Nucleus accumbens (tissue), 56 donors: ENCODE measurements at places on chromosomes 4 and X.

DNA sequence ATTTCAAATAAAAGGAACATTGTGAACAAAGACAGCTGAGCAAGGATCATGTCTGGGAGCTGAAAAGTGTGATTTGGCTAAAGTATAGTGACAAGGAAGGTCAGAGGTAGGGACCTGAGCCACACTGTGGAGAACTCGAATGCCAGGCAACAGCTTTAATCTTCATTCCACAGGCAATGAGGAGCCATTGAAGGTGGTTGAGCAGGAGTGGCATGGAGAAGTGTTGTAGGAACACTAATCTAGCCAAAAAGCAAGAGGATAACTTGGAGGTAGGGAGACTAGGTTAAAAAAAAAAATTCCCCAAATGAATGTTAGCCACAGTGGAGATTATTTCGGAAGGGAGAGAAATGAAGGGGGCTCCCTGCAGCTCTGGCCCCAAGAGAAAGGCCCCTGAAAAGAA, 286.9 kb downstream of the BCOR start:
- DNase-seq: no peak

- no peak for DNase-seq
These were observed 46.4 kb downstream of the GAB1 start for GRCh38 chr4:143383005-143383574.

DNA sequence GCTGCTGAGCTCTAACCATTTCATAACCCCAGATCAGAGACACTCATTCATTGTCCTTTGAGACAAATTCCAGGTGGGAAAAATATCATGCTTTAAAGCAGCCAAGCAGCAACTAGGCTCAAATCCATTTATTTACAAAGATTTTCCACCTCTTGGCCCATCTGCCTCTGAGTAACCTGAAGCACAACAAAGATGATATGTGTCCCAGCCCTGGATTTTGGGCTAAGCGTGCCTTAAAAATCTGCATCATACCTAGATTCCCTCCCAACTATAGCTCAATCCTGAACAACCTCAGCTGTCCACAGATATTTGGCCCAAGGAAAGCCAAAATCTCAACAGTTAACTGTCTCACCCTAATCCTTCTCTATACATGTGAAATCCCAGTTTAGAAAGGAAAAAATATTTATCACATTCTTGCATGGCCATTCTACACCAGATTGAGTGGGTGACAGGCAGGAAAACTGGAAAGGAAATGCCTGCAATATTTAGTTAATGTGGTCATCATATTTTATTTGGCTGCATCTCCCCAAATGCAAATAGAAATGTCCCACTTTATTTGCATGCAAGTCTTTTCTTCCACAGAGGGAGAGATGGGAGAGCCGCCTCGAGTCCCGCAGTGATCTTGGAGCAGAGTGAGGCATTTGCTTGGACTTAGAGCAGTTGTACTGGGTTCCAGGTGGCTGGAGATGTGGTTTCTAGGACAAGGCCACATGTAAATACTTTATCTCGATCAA, 146.4 kb upstream of the EOLA2 start:
- DNase-seq: no peak

DNA sequence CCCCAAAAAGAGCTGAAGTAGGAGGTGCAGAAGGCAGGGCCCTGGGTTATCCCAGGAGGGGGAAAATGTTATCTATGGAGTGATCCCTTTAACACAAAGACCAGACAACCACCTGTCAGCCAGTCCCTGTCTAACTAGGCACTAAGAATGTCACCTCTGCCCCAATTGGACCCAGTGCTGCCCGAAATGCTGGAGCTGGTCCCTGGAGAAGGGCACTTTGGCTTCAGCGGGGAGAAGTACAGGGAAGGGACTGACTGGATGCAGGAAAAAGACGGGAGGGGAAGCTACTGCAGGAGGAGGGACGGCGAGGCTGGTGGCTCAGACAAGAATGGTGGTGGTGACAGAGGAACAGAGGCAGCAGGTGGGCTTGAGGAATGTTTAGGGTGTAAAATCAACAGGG, 17.3 kb downstream of the PHKA2 start:
- DNase-seq: no peak

- DNase-seq: no peak
These were observed 42.0 kb upstream of the PRKG2 start for GRCh38 chr4:81257021-81257420.

- no peak for DNase-seq
These were observed 328.6 kb downstream of the ARHGAP10 start for GRCh38 chr4:148060264-148061140.

- DNase-seq: no peak
These were observed 29.1 kb downstream of the TTC29 start for GRCh38 chr4:146916479-146917076.

- no peak for DNase-seq
These were observed 16.4 kb downstream of the DMD start for GRCh38 chrX:33194876-33195433.

DNA sequence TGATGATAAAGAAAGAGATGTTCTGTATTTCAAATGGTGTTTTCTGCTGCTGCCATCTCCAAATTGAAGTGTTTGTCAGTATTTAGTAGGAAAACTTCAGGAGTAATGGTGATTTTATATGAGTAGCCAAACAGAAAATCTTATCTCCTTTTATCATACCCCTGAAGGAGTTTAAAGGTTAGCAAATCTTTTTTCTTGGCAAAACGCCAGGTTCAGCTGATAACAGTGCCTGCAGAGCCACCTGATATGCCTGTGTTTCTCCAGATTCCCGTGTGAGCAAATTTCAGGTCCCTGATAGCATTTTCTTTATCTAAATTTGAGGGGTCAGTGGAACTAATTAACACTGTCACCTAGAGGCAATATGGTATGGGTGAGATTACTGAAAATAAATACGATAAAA, 65.8 kb upstream of the ETNPPL start:
- no peak for DNase-seq

- no peak for DNase-seq
These were observed 70.5 kb downstream of the AGTR2 start for GRCh38 chrX:116241001-116241400.
